ENCODE measurements at places on chromosomes 5 and 9.

DNA sequence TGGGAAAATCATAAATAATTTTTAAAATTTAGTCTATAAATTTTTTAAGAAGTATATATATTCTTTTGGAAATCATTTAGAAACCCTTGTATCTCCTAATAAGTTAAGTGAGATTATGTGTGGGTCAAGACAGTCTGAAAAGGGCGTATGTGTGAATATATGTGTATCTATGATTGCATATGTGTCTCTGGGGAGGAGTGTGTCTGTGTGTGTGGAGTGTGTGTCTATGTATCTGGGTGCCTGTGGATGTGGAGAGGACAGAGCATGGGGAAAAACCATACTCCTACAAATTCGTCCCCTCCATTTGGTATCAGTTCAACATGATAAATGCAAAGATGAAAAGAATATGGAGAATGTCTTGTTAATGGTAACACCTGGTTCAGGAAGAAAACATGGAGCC lies 342.0 kb upstream of the ACTBL2 start:
- DNase-seq: no peak

DNA sequence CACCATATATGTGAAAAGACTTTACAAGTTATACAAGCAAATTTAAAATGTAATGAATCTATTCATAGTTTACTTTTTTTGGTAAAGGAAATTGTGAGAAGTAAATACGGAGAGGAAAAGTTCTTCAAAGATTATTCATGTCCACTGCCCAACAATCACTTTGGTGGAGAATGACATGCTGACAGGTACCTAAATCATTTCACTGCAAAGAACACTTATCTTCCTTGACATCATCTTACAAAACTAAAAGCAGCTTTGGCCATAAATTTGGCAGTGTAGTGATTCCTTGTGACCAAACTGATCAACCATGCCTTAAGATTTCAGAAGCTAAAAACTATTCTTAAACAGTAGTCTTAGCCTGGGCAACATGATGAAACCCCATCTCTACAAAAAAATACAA lies 42.5 kb downstream of the GOLPH3 start:
- no peak for DNase-seq

- no peak for DNase-seq
These were observed 19.0 kb downstream of the DYNC2I2 start for GRCh38 chr9:128637656-128638055.

- DNase-seq: no peak
These were observed 13.2 kb upstream of the LVRN start for GRCh38 chr5:115949096-115949495.

GRCh38 chr9:121809356-121810050 lies 158.1 kb downstream of the DAB2IP start:
- no peak for DNase-seq

DNA sequence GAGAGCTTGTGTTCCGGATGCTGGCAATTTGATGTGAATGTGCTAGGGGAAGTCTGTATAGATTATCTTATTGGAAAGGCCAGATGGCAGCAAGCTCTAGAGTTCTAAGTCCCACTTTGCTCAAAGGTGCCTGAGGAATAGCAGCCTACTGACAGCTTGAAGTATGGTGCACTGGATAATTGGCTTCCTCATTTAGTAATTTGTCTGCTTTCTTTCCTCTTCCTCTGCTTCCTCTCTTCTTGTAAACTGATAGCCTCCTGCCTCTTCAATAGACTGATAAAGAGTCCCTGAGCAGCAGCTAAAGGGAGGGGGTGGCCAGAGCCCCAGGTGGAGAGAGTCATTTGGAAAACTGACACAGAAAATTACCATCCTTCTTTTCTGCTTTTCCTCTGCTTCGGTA lies 177.3 kb downstream of the FGF1 start:
- DNase-seq: no peak

DNA sequence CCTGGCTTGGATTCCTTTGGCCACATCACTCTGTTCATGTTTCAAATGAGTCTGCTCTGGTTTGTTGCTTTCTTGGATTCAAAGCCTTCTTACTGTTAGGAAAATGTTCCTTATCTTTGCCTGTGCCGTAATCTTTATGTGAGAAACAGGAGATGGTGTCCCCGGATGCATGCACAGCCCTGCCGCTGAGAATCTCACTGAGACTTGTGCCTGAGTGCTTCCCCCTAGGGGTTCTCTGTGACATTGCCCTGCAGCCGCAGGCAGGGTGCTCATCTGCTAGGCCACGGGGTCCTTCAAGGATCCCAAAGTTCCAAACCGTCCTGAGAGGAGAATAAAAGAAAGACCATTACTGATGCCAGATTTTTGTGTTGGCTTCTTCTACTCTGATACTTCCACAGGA lies 81.4 kb upstream of the ANKRD55 start:
- DNase-seq: no peak

DNA sequence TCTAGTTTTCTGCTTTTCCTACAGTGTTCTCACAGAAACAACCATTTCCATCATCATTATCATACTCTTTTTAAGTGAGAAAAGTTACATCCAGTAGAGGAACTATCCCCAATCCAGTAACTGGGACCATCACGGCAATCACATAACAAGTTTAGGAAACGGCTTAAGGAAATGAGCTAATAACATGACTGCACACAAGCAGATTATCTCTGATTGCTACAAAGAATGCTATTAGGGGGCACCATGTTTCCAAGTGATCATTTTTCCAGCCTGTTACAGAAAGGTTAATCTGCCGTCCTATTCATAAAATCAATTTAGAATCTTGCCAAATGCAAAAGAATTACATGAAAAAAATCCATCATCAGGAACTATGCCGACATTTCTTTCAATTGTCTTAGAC lies 94.6 kb downstream of the EFNA5 start:
- DNase-seq: no peak

GRCh38 chr5:61809651-61810050 lies 477.6 kb downstream of the ZSWIM6 start:
- no peak for DNase-seq

- DNase-seq: no peak
These were observed 119.6 kb downstream of the PARP8 start for GRCh38 chr5:50786073-50786472.

- no peak for DNase-seq
These were observed 1.9 kb upstream of the BRD3 start for GRCh38 chr9:134069480-134070399.

DNA sequence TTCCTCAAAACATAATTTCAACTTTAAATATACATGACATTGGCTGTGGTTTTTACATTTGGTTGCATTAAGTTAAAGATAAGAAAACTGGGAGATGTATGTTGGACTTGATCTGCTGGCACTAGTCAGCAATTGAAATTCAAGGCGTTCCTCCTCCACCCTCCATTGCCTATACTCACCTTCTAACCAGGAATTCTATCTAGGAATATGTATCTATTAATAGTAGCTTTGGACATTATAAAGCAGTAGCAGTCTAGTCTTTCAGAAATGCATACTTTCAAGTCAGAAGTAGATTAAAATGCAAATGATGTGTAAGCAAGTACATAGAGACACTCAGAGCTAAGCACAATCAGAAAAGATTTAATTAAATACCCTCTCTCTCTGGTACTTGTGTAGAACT lies 24.9 kb downstream of the FER start:
- no peak for DNase-seq

GRCh38 chr9:22447618-22448305 lies 1.1 kb downstream of the DMRTA1 start:
- DNase-seq: no peak

GRCh38 chr5:33608344-33609041 lies 167.7 kb downstream of the TARS1 start:
- DNase-seq: no peak

GRCh38 chr5:68540798-68541590 lies 325.4 kb downstream of the PIK3R1 start:
- no peak for DNase-seq

DNA sequence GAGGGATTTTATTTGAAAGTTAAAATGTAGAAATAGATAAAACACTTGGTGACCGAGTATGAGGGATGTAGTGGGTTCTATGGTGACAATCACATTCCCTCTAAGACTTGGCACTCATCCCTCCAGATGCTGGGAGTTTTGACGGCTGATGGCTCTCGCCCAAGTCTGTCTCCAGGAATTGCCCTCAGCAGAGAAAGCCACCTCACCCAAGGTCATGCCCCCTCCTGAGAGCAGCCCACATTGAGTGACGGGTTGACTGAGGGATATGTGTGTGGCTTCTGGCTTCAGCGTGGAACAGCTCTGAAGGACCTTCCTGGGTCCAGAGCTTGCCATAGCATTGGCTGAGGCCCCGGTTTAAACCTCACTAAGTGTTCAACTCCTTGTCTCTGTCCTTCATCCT lies 19.4 kb downstream of the CAVIN4 start:
- no peak for DNase-seq

GRCh38 chr5:92907938-92908606 lies 672.9 kb downstream of the NR2F1-AS1 start:
- DNase-seq: no peak

DNA sequence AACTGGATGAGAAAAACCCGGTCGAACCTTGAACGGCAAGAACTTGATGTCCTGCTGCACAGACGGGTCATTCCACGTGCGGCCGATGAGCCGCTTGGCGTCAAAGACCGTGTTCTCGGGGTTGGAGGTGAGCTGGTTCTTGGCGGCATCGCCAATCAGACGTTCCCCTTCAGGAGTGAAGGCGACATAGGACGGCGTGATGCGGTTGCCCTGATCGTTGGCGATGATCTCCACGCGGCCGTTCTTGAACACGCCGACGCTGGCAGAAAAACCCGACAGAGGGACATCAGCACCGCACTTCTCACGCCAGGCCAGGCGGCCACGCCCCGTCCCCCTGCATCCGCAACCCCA lies 519 bp downstream of the HSPA5 start:
- peak; percentile 66 for DNase-seq

DNA sequence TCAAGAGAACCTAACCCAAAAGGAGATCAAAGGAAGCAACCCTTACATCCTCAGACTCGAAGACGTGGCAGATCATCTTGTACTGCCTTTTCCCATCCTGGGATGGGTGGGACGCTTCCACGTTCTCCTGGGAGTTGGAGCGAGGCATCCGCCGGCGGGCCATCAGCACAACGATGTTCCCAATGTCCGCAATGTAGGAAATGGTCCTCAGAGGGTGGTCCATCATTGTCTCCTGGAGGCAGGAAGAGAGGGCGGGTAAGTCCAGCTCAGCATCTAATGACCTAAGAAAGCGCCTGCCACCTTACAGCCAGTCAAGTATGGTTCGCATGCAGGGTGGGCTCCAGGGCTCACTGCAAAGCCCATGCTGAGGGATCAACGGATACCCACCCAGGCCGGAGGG lies 131.2 kb downstream of the ENTREP1 start:
- DNase-seq: no peak

All from stimulated activated naive CD4-positive, alpha-beta T cell (primary cell).